GM23338 (cell line): ENCODE measurements at places on chromosomes 5 and 9. TPM values are rescaled to one million over a fixed set of nuclear protein-coding genes. Genes with fewer than 3 reads are reported as not detected.

Gene DBH
- total RNA-seq = 0.24 TPM in 1 of 2 replicates, not detected in the other

DNA sequence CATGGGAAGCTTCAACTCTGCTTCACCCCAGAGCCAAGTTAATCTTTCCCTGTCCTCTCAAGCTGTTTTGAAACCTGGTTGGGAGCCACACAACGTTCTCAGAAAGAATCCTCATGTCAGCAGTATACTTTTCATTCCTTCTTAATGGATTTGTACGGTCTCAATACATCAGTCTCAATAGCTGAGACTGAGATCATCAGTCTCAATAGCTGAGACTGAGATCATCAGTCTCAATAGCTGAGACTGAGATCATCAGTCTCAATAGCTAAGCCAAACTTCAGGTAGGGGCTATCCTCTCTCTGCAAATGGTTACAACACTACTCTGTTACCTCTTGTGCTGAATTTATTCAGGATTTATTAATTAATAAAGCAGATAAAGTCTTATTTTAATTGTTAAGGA, 1317.4 kb upstream of the CDH9 start:
- H3K27ac ChIP-seq = no peak overlapping the region
- no peak overlapping the region for H3K4me3 ChIP-seq
- no peaks in the 10 kb centered on the region for H3K4me1 ChIP-seq
- no peaks in the 10 kb centered on the region for H3K27me3 ChIP-seq
- no peak for DNase-seq
- H3K36me3 ChIP-seq = no peaks in the 10 kb centered on the region

DNA sequence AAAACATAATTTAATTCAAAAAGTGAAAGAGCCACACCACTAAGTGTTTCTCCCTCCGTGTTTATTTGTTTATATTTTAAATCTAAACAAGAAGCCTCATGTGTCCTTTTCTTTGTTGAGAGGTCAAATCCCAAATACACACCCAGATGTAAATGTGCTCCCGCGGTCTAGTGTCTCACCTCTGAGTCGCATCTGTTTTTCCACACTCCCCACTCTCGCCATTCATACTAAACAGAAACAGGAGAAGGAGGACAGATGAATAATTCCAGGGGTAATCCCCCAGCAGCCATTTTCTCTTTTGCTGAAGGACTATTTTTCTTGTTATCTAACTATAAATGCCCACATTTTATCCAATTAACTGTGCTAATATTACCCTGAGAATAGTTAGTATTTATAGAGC, 361.6 kb upstream of the RIOK2 start:
- H3K4me3 ChIP-seq = no peak overlapping the region
- peaks cover 25% of the 10 kb centered on the region; the same call in 1 of the 2 replicates for H3K4me1 ChIP-seq
- H3K27me3 ChIP-seq = no peaks in the 10 kb centered on the region
- no peaks in the 10 kb centered on the region for H3K36me3 ChIP-seq
- peak; percentile 4 for DNase-seq
- H3K27ac ChIP-seq = no peak overlapping the region

Gene SOX30
- 1.3 and 1.4 TPM in 2 replicates for total RNA-seq

GRCh38 chr5:55711507-55712022, 559 bp downstream of the SLC38A9 start:
- H3K36me3 ChIP-seq = no peaks in the 10 kb centered on the region; the same call in none of the 2 replicates
- H3K4me1 ChIP-seq = no peaks in the 10 kb centered on the region
- peak overlapping the region; percentile 96 for H3K4me3 ChIP-seq
- no peaks in the 10 kb centered on the region for H3K27me3 ChIP-seq
- DNase-seq = no peak

DNA sequence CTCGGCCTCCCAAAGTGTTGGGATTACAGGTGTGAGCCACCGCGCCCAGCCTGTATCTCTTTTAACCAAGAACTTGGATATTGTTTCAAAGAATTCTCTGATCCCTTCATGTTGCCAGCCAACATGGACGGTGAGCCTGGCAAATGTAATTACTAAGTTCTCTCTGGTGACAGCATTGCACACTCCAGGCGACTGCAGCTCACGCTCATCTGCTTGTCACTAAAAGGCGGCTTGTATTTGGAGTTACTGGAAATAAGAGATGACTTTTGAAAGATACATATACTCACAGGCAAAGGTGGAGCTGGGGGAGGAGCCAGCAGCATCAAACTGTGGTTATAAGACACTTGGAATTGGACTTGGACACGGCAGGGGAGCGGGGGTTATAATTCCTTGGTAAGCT, 172.3 kb downstream of the SLIT3 start:
- no peaks in the 10 kb centered on the region for H3K27me3 ChIP-seq
- peaks cover 15% of the 10 kb centered on the region for H3K4me1 ChIP-seq
- no peak overlapping the region for H3K4me3 ChIP-seq
- H3K36me3 ChIP-seq = no peaks in the 10 kb centered on the region
- no peak for DNase-seq

- no peaks in the 10 kb centered on the region for H3K27me3 ChIP-seq
- no peak overlapping the region for H3K4me3 ChIP-seq
- DNase-seq = no peak
- H3K27ac ChIP-seq = no peak overlapping the region
- H3K4me1 ChIP-seq = no peaks in the 10 kb centered on the region
- peaks cover 16% of the 10 kb centered on the region; the same call in 1 of the 2 replicates for H3K36me3 ChIP-seq
Measured at GRCh38 chr5:151663617-151664293, 23.0 kb downstream of the SPARC start.

GRCh38 chr9:81629440-81629839, 59.9 kb downstream of the TLE1 start:
- H3K4me3 ChIP-seq = no peak overlapping the region
- H3K36me3 ChIP-seq = peaks cover 16% of the 10 kb centered on the region; the same call in 1 of the 2 replicates
- H3K27me3 ChIP-seq = no peaks in the 10 kb centered on the region
- H3K27ac ChIP-seq = 0 out of 2 replicates have a peak overlapping the region, but pooled peaks have one; percentile 33

DNA sequence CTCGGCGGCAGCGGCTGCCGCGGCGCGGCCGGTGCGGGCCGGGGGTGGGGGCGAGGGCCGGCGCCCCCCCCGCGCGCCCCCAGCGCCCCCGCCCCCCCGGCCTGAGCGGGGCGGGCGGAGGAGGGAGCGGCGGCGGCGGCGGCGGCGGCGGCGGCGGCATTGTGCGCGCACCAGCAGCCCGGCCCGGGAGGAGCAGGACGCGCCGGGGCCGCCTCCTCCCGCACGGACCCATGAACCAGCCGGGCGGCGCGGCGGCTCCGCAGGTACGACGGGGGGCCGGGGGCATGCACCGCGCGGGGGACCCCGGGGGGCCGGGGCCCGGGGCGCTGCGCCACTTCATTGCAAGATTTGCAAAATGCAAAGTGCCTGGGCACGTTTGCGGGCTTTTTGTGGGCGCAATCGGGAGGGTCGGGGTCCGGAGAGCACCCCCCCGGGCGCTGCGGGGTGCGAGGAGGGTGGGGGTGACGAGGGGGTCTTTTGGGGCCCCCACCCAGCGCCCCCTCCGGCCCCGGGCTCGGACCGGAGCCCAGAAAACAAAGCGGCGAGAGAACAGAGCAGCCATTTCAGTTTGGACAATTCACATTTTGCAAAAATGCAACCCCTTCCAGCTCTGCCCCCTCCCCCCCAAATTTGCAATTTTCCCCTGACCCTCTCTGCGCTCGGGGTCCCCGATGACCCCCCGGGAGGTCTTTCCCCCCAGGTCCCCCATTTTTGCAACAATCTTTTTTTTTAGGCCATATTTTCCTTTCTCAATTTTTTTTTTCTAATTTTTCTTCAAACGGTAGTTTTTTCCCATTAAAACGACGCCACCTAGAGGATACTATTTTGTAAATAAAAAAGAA, at the start of gene ZNF618:
TSS of gene ZNF618 (plus strand) at position 159 of the 842 bp plus-strand sequence. CDS start at position 231, 72 bp downstream.
- peak; percentile 60 for DNase-seq
- peaks cover 48% of the 10 kb centered on the region for H3K4me1 ChIP-seq
- peaks cover 15% of the 10 kb centered on the region for H3K27me3 ChIP-seq
- H3K4me3 ChIP-seq = peak within 1 kb of the TSS; percentile 64

DNA sequence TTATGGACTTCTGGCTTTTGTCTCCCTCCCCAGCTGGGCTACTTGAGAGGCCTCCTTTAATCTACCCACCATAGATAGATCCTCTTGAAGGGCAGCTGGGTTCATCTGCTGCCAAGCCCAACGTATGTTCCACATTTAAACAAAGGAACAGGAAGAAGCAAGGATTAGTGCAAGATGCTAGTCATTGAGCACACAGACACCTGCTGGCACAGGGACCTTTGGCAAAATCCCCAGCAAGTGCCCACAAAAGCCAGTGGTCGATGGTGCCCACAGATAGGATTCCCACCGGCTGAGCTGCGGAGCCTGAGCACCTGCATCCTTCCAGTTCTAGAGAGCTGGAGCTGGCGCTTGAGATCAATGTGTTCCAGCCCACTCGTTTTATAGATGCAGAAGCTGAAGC, 57.7 kb upstream of the SHB start:
- H3K27me3 ChIP-seq = no peaks in the 10 kb centered on the region
- no peak overlapping the region for H3K27ac ChIP-seq
- no peak overlapping the region for H3K4me3 ChIP-seq
- no peaks in the 10 kb centered on the region for H3K4me1 ChIP-seq
- no peaks in the 10 kb centered on the region for H3K36me3 ChIP-seq

- no peak overlapping the region for H3K4me3 ChIP-seq
- DNase-seq = no peak
- no peaks in the 10 kb centered on the region for H3K36me3 ChIP-seq
- no peaks in the 10 kb centered on the region for H3K27me3 ChIP-seq
- H3K27ac ChIP-seq = no peak overlapping the region
Measured at GRCh38 chr5:107806271-107806670, 135.5 kb upstream of the EFNA5 start.

Gene PCDHB13
- 2.4 and 3.5 TPM in 2 replicates for total RNA-seq

DNA sequence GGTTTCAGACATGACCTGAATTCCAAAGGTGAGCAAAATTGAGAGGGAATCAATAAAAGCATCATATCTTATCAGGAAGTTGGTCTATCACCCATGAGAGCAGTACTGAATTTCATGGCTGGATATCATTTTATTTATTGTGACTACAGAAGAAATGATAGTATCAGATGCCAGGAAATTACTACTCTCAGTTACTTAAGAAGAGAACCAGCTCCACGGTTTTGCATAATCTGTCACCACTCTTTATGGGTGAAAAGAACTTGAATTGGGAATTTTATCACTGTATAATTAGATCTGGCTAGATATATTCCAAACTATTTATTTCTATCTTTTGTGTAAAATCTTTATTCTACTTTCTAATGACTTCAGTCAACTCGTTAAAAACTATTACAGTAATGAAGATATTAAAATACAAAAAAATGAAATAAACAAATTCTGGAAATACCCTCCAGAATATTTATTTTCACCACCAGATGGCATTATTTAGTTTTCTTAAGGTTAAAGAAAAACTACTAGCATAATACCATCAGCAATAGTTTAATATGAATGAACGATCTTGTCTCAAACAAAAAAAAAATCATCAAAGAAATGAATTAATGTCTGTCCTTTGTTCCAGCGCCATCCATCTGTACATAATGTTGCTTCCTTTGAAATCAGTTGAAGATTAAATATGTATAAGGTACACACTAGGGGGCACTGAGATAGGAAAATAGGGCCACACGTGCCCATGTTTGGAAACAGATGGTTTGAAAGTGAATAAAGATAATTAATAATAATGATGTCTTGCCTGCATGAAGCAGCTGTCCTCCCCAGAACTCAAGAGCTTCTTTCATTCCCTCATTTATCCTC, 84.7 kb upstream of the SLCO6A1 start:
- no peaks in the 10 kb centered on the region for H3K27me3 ChIP-seq
- no peak overlapping the region for H3K27ac ChIP-seq
- DNase-seq = peak; percentile 15
- no peak overlapping the region for H3K4me3 ChIP-seq

DNA sequence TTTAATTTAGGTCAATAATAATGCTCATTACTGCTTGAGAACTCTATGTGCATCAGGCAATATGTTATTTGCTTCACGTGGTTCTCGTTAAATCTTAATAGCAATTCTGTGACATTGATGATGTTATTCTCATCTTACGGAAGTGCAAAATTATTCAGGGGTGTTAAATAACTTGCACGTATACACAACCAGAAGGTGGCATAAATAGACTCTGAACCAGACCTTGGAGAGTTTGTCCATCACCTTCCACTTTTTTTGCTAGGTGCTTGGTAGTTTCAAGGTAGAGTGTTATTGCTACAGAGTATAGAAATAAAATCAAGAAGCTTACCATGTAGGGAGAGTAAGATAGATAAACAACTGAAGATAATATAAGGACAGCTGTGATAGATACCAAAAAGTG, 23.6 kb upstream of the TNFAIP8 start:
- no peak for DNase-seq
- H3K36me3 ChIP-seq = no peaks in the 10 kb centered on the region
- H3K27me3 ChIP-seq = no peaks in the 10 kb centered on the region
- peaks cover 22% of the 10 kb centered on the region for H3K4me1 ChIP-seq

DNA sequence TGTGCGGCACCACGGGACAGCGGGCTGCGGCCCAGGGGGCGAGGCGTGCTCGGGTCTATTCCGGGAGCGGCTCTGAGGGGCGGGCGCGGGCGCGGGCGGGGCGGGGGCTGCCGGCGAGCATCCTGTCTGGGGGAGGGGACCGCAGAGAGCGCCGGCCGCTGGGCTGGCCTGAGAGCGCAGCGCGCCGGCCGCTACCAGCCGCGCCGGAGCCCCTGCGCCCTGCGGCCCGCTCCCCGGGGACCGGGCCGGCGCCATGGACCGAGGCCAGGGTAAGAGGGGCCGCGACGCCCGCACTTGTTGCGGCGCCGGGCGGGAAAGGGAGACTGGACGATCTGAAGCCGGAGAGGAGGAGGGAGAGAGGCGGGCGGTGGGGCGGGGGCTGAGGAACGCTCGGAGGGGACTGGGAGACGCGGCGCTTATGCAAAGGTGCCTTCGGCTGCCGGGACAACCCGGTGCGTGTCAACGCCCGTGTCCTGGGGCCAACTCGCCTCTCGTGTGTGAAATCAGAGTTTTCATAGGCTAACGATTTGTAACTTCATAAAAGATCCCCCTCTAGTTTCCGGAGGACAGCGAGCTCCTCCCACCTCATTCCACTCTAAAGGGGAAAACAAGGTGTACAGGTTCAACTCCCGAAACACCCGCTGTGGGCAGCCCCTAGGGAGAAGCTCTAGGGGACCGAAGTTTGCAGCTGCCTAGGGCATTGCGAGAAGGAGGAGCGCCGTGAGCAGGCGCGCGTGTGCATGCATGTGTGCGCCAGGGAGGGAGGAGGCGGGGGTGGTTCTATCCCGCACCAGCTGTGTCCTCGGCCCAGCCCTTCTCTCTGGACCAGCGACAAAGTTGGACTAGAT, at the start of gene AFAP1L1:
TSS of gene AFAP1L1 (plus strand) at position 144 of the 848 bp plus-strand sequence. CDS start at position 254, 110 bp downstream.
- peak within 1 kb of the TSS; percentile 94 for H3K4me3 ChIP-seq
- peaks cover 41% of the 10 kb centered on the region for H3K27me3 ChIP-seq
- DNase-seq = peak; percentile 74
- peaks cover 20% of the 10 kb centered on the region for H3K4me1 ChIP-seq
- no peaks in the 10 kb centered on the region for H3K36me3 ChIP-seq
- H3K27ac ChIP-seq = no peak within 1 kb of the TSS

Gene STK32A
- total RNA-seq = 2.0 and 2.8 TPM in 2 replicates

GRCh38 chr9:90432951-90433350, 209.7 kb downstream of the DIRAS2 start:
- H3K36me3 ChIP-seq = no peaks in the 10 kb centered on the region
- H3K27ac ChIP-seq = no peak overlapping the region; the same call in 1 of the 2 replicates
- peaks cover 13% of the 10 kb centered on the region for H3K27me3 ChIP-seq
- no peak for DNase-seq
